T-helper 1 cell (primary cell): ENCODE measurements at places on chromosomes 5 and 9.

DNA sequence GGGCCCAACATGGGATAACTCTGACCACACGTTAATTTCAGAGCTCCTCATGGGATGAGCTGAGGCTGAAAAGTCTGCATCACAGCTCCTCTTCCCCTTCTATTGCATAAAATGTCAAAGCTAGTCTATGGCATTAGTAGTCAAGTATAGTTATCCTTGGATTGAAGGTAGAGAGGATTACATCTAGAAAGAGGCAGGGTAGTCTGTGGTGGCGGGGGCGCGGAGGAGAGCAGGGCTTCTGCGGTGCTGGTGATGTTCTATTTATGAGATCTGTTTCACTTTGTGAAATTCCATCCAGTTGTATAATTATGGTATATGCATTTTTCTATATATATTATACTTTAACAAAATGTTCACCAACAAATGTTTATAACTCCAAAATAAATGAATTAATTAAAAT is 329.5 kb upstream of the GRAMD2B start:
- DNase-seq = no peak

DNA sequence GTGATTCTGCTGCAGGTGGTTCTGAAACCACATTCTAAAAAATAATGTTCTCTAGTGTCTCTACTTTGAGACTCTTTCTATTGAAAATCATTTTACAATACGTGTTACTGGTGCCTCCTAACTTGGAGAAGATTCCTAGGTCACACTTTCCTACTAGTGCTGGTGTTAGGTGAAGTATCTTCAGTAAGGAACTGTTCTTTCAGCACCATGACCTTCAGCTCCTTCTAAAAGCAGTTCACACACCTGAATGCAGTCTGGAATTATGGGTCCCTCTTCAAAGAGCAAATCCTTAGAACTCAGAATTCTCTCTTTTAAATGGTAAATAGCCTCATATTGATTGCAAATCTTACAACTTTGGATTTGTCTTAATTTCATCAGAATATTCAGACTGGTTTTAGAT is 10.6 kb upstream of the DPYSL3 start:
- DNase-seq = no peak

- DNase-seq = no peak
Measured at GRCh38 chr5:62680121-62680520, 101.5 kb downstream of the LRRC70 start.

- no peak for DNase-seq
Measured at GRCh38 chr5:168324859-168325630, 33.6 kb downstream of the WWC1 start.

DNA sequence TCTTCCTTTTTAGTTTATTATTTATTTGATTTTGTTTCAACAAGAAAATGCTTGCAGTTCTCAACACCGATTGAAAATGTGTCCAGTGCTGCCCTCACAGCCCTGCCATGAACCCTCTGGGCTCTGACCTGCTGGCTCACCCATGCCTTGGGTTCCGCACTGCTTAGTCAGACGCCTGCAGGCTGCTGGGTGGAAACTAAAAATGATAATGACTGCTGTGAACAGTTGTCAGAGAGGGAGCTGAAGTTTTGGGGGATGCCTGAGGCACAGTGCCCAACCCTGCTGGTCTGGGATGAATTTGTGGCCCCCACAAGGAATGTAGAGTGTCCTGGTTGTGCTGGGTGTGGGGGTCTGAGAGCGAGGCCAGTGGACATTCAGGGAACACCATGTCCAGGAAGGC is 22.2 kb upstream of the CFAP157 start:
- no peak for DNase-seq

GRCh38 chr9:112234779-112235178 is 59.7 kb upstream of the SUSD1 start:
- DNase-seq = no peak

GRCh38 chr9:91407580-91408318 is 15.9 kb downstream of the NFIL3 start:
- no peak for DNase-seq

GRCh38 chr5:110872963-110873362 is 134.2 kb downstream of the SLC25A46 start:
- DNase-seq = no peak

DNA sequence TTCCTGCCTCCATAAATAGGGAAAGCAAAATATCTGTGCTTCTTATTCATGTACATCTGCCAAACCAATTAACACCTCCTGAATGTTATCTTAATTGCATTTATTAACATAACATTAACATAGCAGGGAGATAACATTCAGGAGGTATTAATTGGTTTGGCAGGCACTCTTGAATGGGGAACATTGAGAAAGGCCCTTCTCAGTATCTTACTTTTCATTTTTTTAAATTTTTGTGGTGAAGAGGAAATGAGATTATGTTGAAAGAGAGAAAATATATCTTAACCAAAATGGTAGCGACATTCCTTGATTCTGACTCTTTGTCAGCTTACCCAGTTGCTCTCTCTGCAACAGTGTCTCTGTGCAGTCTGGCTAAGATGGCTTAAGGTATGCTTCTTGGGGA is 100.4 kb upstream of the TLE1 start:
- DNase-seq = no peak

DNA sequence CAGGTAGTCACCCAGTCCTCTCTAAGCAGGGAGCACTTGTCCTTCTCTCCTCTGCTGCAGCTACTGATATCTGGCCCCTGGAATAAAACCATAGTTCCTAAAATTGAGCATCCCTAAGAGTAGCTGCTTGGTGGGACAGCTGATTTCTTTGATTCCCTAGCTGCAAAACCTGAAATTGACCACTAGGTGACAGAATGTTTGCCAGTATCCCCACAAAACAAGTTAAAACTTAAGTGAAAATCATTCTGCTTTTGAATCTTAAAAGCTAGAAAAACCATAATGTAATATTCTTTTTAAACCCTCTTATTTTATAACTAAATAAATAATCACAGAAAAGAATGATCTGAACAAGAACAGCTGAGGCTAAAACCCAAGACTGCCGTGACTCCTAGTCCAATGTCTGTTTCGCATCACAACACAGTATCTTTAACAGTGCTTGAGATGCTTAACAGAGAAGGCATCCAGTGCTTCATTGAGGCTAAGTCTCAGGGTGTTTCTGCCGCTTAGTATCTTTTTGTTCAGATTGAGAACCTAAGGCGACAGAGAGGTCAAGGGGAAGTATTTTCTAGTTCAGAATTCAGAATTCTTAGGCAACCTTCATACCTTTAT is 24.4 kb upstream of the TAL2 start:
- DNase-seq = no peak

DNA sequence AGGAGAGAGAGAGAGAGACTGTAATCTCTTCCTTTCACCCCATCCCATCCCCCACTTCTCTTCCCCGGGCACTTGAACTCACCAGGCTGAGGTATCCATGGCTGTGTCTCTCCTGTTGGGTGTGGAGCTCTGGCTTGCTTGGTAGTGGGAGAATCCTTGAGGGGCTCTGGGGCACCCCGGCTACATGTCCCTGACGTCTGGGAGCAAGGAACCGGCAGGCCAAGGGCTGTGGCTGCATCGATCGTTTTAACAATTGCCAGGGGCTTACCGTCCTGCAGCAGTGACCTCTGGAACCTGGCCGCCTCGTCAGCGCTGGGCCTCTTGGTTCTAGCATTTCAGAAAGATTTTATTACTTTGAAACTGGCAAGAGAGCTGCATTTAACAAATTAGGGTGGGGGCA is 30.0 kb downstream of the FGF18 start:
- no peak for DNase-seq
